ENCODE measurements at places on chromosomes 3 and 15.

DNA sequence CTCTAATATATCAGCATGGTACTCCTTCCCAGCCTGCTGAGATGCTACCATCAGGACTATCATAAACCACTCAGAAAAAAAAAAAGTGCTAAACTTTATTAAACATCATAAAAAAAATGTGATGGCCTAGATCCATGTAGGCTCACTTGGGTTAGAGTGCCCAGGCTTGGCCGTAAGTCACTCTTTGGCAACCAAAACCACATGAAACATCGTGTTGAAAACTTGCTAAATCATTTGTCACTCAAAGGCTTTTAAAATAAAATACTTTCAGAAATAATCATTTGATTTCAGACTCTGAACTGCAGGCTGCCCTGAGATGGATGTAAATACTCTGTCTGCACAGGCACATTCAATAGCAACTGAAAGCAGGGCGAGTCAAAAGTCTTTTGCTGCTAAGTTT is 78.4 kb upstream of the WNT5A start:
- no peak for DNase-seq

DNA sequence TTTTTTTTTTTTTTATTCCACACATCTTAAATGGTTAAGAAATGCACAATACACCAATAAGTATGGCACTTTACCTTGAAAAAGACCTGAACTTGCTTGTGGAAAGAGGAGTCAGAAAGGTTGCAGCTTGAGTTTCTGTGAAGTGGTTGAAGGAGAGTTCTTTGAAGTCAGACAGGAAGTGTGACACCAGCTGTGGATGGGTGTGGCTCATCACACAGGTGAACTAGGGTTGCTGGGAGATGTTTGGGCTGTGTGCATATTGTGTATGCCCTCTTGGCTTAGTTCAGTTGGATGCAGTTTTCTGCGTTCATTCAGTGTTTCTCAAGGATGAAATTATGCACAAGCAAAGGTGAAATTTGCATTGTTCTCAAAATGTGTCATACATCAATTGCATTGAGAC is 6.3 kb downstream of the AEN start:
- no peak for DNase-seq

DNA sequence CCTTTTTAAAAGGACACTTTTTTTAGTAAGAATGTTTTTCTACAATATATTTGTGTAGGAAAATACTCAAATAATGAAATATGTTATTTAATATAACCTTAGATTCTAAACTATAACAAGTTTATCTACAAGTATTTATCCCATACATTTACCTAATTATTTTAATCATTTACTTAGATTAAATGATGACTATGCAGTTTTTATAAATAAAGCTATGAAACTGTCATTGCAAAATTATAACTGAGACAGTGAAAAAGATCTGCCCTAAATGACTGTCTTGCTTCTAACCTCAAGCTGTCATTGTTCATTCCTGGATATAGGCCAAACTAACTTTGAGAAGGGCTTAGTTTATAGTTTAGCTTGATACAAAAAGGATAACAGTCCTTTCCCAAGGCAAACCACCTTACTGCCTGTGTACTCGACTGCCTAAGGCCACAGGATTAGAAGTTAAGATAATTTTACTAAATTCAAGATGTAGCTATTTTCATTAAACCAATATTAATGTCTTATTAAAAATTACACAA is 84.1 kb downstream of the GLDN start:
- no peak for DNase-seq

- DNase-seq = no peak
Observed at GRCh38 chr3:69647081-69647480, 92.2 kb upstream of the MITF start.

GRCh38 chr15:38058596-38059075 is 124.2 kb downstream of the TMCO5A start:
- DNase-seq = no peak

DNA sequence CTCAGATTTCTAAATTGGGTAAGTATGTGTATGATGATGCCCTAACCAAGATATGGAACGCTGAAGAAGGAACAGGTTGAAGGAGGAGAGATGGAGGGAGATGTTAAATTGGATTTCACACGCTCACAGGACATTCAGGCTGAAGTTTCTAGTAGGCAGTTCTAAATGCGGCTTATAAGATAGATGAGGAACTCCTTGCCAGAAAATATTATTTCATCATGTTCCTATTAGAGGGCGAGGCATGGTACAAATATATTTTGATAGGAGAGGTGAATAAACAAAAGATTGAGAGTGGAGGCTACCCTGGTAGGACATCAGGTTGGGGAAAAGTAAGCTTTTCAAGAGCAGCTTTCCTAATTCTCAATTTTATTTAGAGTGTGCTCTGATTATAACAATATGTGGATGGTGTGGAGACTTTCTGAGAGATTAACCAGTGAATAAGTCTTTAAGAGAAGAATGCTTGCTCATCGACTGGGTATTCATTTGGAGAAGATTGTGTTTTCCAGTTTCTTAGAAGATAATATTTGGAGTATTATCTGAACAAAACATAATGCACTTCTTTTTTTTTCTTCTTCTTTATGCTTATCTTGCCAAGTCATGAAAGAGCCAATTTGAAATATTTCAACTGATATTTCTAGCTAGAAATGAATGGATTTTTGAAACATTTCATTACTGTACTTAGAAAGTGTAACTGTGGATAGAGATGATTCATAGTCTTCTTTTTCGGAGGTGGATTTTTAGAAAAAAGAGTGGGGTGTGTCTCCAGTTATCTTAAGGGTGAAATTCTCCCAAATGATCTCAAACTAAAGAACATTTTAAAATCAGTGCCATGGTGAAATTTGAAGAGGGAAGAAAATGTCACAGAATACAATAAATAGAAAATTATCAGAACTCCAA is 88.5 kb downstream of the B3GALNT1 start:
- DNase-seq = no peak
